ENCODE measurements at places on chromosomes 2 and 18. TPM values are rescaled to one million over a fixed set of nuclear protein-coding genes. Genes with fewer than 3 reads are reported as not detected.

AMER3 gene
- total RNA-seq, result not detected

DNA sequence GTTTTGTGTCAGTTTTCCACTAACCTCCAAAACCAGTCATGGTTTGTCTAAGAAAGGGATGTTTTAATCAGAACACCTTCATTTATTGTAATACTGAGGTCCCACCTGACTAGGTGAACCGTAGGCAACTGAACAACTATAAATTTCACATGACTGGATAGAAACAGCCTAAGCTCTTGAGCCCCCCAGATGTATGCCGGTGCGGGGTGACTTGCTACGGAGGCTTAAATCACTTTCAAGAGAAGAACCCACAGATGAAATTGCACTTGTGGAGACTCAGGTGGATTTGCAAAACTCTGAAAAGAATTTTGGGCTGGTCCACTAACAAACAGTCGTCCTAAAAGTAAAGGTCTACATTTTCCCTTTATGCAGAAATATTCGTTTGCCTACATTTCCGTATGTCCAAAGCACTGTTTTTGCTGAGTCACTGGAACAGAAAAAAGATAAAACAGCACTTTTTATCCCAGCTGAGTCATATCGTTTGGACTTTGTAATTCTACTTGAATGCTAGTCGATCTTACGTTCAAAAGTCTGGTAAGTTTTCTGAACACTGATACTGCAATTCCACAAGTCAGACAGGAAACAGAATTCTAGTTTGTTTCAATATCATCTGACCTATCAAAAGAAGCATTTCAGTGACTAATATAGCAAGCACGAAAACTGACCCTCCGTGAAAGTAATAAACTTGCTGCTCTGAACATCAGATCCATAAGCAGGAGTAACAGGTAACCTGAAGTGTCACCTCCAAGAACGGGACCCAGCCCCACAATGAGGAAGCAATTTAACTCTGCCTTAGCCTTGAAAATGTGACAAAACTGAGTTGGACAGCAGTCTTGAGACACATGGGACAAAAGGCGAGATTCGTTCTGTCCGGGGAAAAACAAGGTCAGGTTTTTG lies 18.1 kb downstream of the ZNF516 start:
- DNase-seq, result peak; percentile 66

SYT4 gene
- not detected for total RNA-seq

TSGA10 gene
- 1.8 TPM for total RNA-seq

CXCR2 gene
- total RNA-seq, result not detected

DNA sequence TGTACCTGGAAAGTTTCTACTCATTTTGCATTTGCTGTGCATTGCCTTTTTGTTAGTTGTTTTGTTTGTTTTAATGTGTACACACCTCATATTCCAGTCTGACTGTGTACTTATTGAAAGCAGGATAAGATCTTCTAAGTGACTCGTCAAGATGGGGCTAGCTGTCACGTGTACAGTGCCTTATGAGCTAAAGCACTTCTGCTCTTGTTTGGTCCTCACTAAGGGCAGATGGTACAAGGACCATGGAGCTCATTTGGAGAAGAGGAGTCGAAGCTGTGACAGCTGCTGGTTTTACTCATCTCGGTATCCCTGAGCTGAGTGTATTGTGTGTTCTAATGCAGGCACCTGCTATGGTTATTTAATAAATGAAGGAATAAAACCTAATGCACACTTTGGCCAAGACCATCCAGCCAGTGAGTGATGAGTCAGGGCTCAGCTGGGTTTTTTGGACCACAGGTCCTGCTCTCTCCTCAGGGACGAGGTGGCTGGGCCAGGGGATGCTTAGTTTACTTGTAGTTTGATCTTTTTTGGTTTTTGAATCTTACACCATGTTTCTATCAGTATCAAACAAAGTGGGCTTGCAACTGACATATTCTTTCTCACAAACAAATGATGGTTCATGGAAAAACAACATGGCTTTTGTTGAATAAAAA lies 152.5 kb upstream of the APCDD1 start:
- DNase-seq, result no peak

GRCh38 chr2:73984203-73984921 lies at the start of gene TET3:
TET3 (plus strand) TSS chr2:73984910; CDS start chr2:73986404, 1,494 bp downstream.
- no peak for DNase-seq

- peak; percentile 17 for DNase-seq
Measured at GRCh38 chr2:103232865-103233264, 471.0 kb downstream of the TMEM182 start.

DNA sequence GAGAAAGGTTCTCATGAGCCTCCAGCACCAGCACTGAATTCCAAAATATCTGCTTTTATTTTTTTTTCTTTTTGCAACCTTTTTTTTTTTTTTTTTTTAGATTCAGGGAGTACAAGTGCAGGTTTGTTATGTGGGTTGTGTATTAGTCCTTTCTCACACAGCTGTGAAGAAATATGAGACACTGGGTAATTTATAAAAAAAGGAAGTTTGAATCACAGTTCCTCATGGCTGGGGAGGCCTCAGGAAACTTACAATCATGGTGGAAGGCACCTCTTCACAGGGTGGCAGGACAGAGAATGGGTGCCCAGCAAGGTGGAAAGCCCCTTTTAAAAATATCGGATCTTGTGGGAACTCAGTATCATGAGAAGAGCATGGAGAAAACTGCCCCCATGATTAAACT lies 7.9 kb upstream of the TMX3 start:
- no peak for DNase-seq

- DNase-seq, result no peak
Measured at GRCh38 chr2:154306266-154306970, 392.1 kb upstream of the KCNJ3 start.

SLC9A2 gene
- total RNA-seq, result 5.8 TPM
